ENCODE measurements at places on chromosomes 3 and 15.

DNA sequence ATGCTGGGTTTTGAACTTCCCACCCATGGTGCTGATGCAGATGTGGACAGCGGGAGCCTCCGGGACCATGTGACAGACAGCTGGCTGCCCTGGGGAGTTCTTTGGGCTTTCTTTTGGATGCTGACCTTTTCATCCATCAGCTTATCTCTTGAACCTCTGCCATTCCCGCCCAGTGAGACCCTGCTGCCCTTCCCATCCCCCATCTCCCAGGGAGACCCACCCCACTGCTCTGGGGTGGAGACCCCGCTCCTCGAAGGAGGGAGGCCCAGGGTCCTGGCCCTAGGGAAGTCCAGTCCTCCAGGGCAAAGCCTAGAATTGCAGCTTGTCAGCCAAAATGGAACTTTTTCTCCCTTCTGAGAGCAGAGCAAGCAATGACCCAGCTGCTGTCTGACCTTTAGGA is 64.0 kb downstream of the ITGA11 start:
- no peak for DNase-seq

DNA sequence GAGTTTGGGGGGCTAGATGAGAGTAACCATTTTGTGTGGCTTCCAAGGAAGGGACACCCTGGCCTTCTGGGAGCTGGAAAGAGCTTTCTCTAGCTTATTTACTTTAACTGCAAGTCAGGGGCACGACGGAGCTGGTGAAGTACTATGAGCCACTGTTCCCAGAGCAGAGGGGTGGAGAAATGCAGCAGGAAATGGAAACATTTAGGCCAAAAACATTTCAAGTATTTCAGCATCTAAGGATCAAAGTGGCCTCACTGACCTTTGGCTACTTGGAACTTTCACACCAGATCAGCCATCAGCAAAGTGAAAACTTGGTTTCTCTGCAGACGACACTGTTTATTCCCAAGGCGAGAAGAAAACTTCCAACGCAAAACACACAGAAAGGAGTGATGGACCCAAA is 7.9 kb downstream of the DGKG start:
- DNase-seq: no peak

DNA sequence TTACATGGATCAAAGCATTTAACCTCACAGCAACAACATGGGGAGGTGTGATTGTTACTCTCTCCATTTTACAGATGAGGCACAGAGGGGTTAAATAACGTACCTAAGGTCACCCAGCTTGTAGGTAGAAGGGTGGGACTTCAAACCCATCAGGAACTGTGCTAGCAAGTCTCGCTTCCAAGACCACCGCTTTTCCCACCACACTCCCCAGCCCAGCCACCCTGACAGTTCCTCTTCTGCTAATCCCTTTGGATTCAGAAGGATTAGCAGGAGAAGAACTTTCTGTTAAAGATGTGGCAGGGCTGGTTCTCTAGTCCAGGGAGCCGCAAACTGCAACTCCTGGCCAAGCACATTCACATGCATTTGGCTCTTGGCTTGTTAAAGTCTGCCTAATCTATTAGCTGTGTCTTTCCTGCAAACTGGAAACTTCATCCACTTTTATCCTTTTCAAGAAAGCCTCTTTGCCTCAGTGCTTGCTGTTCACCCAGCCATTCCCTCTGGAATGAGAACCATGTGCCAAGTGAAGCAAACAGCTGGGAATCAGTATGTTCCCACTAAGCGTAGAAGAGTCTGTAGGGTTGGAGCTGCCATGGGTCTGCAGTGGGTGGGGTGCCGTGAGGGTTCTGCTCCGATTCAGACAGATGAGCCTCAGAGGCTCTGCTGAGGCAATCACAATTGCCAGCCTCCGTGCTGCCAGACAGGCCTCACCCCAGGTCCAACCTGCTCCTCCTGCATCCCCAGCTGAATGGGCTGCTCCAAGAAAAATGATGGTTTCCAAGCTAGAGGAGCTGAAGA is 44.6 kb downstream of the POMGNT2 start:
- DNase-seq: no peak

- no peak for DNase-seq
These were observed 71.6 kb downstream of the EPHB3 start for GRCh38 chr3:184633237-184633579.
